Gastroesophageal sphincter (tissue), 4 donors: ENCODE measurements at places on chromosomes 6 and 20.

GRCh38 chr6:88006557-88006956 lies 41.1 kb upstream of the SPACA1 start:
- no peak for ATAC-seq

DNA sequence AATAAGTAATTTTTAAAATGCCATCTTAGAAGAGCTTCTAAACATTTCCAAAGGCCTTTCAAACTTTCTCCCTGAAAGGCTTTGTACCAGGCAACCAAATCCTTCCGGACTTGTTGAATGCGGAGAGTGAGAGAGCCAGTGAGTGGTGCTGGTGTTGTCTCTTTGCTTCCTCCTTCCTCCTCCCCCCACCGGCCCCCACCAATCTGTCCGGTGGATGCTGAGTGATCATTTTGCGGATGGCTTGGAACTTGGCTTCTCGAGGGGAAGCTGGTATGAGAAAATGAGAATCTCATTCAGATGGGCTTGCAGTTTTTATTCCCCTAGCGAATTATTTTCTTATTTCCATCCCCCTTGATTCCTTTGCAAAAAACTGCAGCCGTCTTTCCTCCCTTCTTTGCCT lies 97.3 kb downstream of the ANKRD60 start:
- ATAC-seq = no peak

DNA sequence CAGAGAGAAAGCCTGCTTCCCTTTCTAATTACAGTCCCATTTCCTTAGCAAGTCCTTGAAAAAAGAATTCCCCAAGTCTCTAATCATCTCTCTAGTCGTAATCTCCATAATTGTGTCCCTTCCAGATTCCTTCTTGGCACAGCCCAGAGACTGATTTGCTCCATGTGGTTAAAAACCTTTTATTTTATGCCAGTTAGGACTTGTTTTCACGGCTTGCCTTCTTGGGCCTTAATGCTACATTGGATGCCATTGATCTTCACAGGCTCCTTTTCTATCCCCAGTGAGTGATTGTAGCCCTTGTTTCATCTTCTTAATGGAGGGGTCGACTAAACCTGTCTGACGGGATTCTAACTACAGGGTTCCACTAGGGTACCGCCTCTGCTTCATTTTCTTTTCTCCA lies 650.6 kb upstream of the ARID1B start:
- no peak for ATAC-seq

DNA sequence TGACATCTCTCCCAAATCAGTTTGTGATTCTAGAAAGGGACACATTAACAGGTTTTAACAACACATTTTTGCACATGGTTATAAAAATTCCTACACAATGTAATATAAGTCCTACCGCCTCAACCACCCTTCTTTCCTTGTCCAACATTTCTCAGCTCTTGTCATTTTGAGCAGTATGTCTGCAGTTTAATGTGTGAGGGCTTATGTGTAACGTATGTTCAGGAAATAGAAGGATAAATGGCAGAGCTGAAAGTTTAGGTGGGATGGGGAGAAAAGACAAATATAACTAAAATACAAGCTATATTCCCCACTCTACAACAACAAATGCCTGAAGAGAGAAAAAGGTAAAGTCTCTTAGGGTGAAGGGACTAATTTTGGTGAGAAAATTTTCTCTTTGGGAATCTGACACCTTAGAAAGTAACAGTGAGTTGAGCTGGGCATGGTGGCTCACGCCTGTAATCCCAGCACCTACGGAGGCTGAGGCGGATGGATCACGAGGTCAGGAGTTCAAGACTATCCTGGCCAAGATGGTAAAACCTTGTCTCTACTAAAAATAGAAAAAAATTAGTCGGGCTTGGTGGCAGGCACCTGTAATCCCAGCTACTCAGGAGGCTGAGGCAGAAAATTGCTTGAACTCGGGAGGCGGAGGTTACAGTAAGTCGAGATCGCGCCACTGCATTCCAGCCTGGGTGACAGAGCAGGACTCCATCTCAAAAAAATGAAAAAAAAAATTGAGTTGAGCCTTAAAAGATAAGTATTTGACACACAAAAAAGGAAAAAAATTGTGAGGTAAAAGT lies 5.1 kb downstream of the PNRC1 start:
- ATAC-seq = no peak

GRCh38 chr20:42678895-42679294 lies 510.8 kb downstream of the PTPRT start:
- no peak for ATAC-seq

GRCh38 chr20:60123096-60123495 lies 164.9 kb downstream of the CDH26 start:
- ATAC-seq = no peak

- no peak for ATAC-seq
Observed at GRCh38 chr20:47699818-47700217, 85.5 kb downstream of the SULF2 start.

- ATAC-seq = no peak
Observed at GRCh38 chr6:89555806-89556205, 82.7 kb downstream of the LYRM2 start.

GRCh38 chr6:166511316-166511715 lies 75.2 kb downstream of the RAMACL start:
- ATAC-seq = no peak

GRCh38 chr6:109720311-109720710 lies 29.2 kb downstream of the FIG4 start:
- ATAC-seq = no peak

DNA sequence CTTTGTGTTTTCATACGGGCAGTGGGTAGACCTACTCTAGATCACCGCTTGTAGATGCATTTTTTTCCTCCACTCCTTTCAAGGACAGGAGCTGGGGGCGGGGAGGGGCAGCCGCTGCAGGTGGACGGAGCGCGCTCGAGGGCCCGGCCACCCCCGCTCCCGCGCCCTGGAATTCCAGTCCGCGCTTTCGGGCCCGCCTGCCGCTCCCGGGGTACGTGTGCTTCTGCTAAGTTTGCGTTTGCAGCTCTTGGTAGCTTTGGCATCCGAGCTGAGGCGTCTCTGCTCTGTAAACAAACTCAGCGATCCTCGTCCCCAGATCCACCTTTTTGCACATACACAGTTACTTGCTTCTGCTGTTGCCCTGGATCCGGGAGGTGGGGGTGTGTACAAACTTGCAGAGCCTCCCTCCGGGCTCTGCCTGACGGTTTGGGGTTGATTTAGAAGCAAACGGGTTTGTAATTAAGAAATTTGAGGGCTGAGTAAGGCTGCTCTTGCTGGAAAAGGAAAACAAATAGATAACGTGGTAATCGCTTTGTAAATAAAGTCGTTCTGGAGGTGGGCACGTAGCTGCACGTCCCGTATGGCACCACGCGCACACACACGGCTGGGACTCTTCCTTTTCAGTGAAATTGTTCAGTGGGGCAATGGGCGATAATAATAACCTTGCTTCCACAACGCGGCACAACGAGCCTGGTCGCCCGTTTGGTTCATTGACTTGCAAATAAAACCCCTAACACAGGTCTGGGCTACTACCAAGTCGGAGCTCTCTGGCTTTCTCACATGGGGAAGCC lies 973 bp upstream of the CITED2 start:
- ATAC-seq = peak; percentile 84

- ATAC-seq = no peak
Observed at GRCh38 chr6:158807515-158808441, 11.4 kb downstream of the EZR start.

- no peak for ATAC-seq
Observed at GRCh38 chr20:46112430-46113112, 5.5 kb upstream of the CD40 start.

DNA sequence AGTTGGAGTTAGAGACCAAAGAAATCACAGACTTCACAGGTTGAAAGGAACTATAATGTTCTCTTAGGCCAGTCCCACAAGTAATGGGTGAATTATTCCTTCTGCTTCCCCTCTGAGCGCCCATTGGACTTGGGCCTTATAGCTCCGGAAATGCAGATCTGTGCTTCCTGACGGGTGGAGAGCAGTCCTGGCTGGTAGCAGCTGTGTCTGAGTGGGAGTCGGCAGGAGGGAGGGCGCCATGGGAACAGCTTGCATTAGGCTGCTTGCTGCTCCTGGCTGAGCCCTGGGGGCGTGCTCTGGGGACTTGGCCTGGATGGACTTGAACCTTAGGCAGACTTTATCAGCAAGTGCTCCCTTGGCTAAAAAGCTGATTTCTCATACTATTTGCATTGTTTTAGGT lies 18.4 kb upstream of the NUP153 start:
- ATAC-seq = peak; percentile 53

GRCh38 chr6:110612298-110612697 lies 135.9 kb upstream of the SLC22A16 start:
- ATAC-seq = no peak

DNA sequence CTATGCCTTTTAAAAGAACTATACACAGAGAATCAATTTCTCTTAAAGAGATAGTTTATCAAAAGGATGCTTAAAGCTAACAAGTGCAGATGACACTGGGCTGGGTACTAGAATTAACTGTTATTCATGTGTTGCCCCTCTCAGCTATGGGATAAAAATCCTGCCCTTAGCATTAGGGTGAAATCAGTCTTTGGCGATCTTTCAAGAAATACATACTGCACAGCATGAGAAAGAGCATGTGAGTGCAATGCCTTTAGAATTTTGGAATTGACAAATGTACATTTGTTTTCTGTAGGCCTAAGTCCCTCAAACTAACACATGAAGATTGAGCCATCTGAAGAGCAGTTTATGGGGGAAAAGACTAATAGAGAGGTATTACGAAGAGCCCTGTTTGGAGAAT lies 115.4 kb downstream of the ZFP64 start:
- no peak for ATAC-seq

DNA sequence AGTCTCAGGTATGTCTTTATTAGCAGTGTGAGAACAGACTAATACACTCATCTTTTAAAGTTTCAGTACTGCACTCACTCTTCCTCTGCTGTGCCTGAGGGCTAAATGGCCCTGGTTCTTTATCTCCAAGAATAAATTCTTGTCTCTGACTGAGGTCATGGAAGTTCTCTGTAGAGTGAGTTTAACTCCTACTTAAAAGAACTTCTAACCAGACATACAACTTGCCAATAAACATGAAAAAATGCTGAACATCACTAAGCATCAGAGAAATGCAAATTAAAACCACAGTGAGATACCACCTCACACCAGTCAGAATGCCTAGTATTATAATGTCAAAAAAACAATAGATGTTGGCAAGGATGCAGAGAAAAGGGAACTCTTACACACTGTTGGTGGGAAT lies 73.6 kb downstream of the ADAT2 start:
- no peak for ATAC-seq

DNA sequence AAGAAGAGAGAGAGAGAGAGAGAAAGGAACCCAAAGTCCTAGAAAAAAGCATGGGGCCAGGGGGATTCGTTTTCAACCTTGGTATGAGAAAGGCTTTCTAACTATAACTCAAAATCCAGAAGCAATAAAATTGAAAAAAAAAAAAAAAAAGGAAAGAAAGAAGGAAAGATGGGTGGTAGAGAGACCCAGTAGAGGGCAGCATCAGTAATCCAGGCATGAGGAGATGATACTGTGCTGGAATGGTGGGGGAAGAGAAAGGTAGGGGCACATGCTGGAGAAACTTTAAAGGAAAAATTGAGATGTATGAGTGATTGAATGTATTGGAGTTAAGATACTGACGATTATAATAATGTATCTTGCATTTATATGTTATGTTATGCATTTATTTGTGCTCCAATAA lies 1040.7 kb upstream of the FLRT3 start:
- ATAC-seq = no peak

DNA sequence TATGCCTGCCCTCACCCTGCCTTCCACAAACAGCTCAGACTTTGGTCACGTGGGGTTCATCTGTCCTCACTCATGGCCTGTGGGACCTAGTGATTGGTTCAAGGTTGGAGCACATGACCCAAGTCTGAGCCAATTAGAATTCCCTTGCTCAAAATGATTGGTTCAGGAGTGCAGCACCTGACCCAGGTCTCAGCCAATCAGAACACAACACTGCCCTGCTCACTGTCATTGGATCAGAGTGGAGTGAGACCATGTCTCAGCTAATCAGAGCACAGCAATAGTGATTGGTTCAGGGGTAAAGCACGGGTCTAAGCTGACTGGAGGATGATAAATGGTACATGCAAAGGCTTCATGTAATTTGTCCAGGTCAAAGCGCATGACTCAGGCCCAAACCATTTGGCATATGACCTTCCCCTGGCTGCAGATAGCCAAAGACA lies 102.2 kb downstream of the PREX1 start:
- ATAC-seq = peak; percentile 15

DNA sequence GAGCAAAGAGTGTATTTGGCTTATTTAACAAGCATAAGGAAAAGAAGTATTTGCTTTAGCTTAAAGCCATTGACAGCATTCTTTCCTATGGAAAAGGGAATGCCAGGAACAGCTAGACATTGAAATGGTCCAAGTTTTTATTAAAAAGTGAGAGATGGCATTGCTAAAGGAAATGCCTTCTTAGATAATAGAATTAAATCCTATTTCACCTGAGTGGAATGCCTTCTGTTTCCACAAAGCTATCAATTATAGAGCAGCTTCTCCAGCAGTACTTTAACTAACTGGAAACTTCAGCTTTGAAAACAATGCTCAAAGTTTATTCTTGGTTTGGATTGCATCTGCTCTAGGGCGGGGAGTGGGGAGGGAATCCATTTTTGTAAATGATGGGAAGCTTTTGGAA lies 85.1 kb upstream of the CNKSR3 start:
- no peak for ATAC-seq

DNA sequence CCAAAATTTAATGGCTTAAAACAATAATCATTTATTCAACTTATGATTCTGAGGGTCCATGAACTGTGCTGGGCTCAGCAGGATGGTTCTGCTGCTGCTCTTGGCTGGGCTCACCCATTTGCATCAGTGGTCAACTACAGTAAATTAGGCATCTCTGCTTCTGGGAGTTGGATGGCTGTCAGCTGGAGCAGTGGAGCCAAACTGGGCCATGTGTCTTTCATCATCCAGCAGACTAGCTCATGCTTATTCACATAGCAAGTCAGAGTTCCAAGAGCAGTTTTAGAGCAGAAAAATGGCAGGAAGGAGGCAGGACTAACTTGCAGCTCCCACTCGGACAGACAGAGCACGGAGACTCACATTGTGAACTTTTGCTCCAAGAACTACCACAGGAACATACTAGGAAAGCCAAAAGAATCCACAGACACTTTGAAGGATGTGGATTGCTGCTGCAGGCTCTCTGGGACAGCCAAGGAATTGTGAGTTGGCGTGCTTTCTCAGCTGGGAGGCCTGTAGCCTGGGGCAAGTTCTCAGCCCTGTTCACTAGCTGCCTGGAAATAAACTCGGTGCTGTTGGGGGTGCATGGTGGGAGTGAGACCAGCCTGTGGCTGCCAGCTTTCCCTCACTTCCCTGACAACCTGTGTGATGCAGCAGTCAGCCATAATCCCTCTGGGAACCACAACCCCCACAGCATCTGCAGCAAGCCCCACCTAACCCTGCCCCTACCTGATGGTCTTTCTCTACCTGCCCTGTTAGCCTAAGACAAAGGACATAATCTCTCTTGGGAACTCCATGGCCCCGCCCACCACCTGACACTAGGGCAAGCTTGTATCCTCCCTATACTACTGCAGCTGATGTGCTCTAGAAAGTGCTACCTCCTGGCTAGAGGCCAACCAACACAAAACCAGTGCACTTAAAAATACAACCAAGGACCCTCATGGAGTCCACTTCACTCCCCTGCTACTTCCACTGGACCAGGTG lies 129.0 kb downstream of the JPH2 start:
- ATAC-seq = no peak
